Activated effector memory CD4-positive, alpha-beta T cell treated with anti-CD3 and anti-CD28 coated beads, Interleukin-2, amount 50 U/mL, for 16 hours (primary cell): ENCODE measurements at places on chromosomes 5 and 9.

DNA sequence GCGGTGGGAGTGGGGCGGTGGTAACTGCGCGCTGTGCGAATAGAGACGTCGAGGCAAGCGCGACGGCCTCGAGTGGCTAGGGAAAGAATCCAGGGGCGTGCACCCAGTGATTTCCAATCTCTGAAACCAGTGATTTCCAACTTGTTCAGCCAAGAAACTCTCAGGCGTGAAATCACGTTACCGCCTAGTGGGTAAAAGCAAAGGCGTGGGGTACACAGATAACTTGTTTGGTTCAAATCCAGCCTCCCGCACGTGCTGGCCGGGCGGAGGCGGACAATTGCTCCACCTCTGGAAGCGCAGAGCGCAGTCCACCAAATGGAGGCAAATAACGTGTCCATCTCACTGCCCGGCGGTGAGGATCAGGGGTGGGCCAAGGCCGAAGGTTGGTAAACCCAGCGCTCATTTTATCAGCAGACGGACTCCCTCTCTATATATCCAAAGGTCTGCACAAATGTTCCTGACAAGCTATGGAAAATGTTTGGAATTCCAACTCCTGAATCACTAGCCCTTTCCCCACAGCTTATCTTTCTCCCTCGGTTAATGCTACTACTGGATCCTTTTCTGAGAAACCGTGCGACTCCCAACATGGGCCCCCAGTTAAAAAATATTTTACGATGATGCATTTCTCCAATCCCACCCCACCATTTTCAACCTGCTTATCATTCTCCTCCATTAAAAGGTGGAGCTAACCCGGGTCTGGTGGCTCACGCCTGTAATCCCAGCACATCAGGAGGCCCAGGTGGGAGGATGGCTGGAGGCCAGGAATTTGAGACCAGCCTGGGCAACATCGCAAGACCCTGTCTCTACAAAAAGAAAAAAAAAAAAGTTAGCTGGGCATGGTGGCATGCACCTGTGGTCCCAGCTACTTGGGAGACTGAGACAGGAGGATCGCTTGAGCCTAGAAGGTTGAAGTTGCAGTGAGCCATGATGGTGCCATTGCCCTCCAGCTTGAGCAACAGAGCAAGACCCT, 950 bp upstream of the FNBP1 start:
- DNase-seq: no peak

- DNase-seq: peak; percentile 91
Measured at GRCh38 chr5:180090098-180090768, 18.7 kb upstream of the RNF130 start.

DNA sequence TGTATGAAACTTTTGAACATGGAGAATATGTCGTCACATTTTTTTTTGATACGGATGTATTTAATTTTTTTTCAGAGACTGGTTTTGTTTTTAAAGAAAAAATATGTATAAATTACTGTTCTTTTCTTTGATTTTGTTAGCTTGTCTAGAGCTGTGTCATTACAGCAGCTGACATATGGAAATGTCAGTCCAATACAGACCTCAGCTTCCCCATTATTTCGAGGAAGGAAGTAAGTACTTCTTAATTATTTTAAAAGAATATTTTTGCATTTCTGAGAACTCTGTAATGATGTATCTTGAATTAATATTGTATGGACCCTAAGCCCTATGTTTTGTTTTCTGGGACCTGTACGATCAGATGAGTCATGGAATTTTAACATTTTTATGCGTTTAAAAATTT, 7.6 kb downstream of the TENT2 start:
- DNase-seq: no peak

GRCh38 chr5:71996789-71997188, 110.5 kb upstream of the MAP1B start:
- no peak for DNase-seq

DNA sequence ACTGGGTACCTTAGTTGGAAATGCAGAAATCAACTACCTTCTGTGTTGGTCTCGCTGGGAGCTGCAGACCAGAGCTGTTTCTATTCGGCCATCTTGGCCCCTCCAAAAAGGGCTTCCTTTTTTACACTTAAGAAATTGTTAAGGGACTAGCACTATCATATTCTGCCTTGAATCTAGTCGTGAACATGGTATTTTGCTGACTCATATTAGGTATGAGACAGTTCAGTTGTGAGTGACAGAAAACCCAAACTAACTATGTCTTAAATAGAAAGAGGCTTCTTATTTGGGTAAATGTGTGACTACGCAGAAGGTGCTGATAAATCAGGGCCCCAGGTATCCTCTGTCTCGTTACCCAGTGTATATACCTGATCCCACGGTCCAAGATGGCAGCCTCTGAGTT, 298.2 kb downstream of the EDIL3 start:
- no peak for DNase-seq

DNA sequence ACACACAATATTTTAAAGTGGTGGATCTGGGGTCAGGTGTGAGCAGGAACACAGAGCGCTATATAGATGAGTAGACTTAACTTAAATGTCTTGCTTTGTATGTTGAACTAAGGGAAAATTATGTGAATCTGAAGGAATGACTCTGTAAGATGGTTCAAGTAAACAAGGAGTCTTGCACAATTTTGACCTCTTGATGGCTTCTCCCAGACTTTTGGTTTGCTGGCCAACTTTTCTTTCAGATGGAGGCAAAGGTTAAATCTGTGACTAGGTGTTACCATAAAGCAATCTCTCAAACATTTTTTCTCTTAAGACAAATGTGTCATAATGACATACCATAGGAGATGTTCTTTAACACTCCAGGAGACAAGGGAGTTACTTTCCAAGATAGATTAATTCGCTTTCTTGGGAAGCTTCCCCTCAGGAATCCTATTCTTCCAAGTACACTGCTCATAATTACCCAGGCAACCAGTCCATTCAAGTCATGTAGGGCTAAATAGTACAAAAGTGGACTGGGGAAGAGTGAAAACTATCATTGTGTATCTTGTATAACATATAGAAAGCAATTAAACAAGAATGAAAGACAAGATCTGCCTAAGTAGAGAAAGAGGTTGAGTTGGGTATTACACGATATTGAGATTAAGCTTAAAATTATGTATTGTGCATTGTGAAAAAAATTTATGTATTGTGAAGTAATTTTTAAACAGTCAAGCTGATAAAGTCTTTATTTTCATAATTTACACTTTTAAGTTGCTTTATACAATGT, 60.3 kb upstream of the SLC27A6 start:
- no peak for DNase-seq

DNA sequence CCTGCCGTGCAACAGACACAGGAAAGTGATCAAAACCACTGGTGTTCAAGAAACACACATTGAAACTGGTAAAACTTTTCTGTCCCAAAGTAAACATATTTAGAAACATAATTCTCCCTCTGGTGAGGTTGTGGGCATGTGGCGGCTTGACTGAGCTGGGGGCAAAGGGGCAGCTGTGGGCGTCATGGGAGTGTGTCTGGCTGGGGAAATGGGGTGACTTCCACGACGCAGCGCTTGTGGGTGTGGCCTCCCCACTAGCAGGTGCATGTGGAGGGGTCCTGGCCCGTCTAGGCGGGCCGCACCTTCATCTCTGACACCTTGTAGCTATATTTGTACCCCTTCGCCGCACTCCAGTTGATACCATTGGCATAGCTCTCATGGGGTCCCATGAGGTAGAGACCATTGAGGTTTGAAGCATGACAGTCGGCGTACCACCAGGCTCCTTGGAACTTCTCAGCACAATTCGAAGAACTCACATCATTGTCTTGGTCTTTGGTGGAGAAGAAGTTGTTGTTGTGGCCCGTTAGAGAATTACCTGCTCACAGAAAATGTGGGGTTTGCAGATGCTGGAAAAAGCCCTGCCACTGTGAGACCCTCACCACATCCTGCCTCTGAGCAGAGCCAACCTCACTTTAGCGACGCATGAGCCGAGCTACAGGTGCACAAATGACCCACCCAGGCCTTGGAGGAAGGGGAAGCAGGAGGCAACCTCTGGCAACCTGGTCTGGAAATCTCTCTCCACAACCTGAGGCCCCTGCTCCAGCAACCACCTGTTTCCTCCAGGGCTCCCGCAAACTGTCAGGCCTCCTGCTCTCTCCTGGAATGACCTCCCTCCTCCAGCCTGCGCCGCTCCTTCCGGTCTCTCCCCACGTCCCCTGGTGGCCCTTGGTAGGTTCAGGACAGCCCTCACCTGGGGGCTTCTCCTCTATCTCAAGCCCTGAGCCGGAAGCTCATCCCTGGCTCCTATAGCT, 7.9 kb downstream of the FCN1 start:
- peak; percentile 33 for DNase-seq

DNA sequence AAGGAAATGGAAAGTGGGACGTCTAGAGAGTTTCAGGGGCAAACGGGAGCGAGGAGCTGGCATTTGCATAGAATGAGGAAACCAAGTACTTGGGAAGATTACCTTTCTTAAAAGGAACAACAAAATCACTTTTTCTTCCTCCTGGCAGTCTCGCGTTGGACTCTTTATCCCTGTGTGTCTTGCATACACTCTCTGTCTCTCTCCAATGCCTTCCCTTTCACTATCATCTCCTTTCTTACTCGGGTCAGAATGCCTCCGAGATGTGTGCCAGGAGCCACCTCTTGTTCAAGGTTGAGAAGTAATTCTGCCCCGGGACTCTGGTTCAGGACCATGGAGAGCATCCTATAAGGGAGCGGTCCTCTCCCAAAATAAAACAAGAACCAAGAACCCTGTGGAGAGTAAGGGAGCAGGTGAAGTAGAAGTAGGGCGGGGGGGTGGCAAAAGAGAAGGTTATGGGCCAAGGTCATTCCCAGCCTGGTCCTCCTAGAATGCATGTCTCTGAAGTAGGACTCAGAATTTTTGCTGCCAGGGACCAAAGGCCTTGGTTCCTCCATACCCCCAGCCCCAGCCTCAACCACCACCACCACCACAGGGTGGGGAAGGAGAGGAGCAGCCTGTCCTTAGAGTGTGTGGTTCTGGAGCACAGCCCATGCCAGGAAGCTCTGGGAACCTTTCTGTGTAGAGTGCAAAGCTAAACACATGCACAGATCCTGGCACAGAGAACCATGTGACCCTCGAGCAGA, 72.1 kb upstream of the ARAP3 start:
- no peak for DNase-seq

GRCh38 chr9:132597073-132597775, 14.8 kb downstream of the BARHL1 start:
- DNase-seq: no peak

DNA sequence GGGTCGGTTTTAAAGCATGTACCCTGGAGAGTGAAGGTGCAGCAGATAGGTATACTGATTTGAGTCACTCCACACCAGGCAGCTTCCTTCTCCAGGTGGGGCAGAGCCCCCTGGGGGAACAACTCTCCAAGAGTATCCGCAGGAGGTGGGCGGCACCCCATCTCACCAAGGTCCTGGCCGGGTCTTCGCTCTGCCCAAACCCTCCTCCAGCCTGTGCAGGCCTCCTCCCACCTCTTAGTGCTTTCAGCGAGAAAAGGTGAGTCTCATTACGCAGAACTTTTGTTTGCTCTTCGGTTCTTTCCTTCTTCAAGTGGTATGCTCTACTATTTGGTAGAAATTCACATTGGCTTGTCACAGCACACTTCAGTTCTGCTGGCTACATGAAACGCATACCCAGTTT, 13.7 kb downstream of the SPACA9 start:
- peak; percentile 31 for DNase-seq

- DNase-seq: peak; percentile 93
Measured at GRCh38 chr9:124202447-124202971, 55.2 kb upstream of the NEK6 start.

- no peak for DNase-seq
Measured at GRCh38 chr5:74864823-74865222, 1.4 kb downstream of the FAM169A start.

DNA sequence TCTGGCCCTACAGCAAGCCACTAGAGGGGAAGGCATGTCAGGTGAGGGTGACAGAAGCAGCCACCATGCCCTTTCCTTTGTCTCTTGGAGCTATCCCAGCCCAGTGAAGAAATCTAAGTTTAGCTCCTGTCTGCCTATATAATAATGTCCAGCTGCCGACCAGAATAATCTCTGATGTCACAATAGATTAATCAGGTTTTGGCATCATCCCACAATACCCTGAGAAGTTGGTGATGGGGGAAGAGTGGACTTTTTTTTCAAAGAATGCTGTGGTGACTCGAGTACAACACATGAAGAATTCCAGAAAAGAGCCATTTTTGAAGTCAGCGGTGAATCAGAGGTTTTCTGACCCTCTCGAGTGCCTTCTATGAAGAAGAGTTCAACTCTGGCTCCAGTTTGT, 1.7 kb upstream of the TSLP start:
- no peak for DNase-seq

DNA sequence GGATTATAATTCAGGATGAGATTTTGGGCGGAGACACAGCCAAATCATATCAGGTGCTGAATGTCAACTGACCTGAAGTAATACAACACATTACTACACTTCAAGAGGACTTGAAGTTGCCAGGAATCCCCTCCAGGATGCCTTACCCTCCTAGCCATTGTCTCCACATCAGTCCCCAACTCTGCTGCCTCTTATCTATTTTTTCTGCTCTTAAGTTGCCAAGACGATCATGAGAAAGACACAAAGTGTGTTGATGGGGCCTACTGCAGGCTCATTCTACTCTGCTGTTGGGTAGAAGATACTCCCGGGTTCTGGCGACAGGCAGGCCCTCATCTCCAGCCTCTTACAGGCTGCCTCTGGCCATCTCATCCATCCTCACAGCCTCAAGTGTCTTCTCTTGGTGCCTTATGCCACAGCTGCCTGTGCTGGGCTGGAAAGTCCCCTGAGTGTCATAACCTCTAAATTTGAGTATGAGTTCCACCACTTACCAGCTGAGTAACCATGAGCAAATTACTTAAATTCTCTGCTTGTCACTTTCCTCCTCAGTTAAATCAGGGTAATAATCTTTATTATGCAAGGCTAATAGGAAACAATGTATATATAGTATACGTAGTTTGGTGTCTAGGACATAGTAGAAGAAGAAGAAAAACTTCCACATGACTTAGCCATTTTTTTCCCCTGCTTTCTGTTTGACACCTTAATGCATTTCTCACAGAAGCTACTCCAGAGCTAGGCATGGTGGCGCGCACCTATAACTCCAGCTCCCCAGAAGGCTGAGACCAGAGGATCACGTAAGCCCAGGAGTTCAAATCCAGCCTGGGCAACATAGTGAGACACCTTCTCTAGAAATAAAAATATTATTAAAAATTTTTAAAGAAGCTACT, 73.0 kb upstream of the SNX2 start:
- no peak for DNase-seq

DNA sequence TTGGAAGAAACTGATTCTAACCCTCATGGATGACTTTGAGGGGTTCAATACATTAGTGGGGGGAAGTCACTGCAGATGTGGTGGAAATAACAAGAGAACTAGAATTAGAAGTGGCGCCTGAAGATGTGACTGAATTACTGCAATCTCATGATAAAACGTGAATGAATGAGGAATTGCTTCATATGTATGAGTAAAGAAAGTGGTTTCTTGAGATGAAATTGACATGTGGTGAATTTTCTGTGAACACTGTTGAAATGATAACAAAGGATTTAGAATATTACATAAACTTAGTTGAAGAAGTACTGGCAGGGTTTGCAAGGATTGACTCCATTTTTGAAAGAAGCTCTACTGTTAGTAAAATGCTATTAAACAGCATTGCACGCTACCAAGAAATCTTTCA, 113.0 kb downstream of the UGCG start:
- no peak for DNase-seq

DNA sequence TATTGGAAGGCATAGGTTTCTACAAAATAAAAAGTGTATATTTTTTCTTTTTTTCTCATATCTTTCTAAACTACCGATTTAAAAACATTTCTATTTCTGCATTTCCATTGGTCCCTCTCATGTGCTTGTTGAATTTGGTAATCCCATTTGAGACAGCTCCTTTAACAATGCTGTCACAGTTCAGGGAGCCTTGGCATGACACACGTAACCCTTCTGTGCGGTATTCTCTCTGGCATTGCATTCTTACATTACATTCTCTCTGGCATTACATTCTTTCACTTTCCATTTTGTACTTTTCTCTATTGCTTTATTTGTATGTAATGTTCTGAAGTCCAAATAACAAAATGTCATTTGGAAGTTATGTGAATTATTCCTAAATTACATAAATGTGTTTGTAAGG, 150.7 kb upstream of the RASGRF2 start:
- DNase-seq: no peak
